Left forelimb (tissue), 1 donor: ENCODE measurements at places on chromosomes 2 and 18.

DNA sequence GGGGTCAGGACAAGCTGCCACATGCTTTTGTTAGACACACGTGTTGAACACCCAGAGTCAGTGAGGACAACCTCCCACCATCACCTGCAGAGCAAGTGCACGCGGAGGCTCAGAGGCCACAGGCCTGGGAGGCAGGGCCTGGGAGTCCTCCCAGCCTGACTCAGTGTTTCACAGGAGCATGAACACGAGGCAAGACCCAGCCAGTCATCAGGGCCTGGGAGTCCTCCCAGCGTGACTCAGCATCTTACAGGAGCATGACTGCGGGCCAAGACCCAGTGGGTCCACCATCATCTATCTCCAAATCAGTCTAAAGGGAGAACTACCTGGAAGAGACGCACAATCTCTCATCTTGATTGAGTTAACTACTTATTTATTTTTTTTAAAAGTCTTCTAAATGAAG is 112.6 kb upstream of the PXDN start:
- no peak for DNase-seq

DNA sequence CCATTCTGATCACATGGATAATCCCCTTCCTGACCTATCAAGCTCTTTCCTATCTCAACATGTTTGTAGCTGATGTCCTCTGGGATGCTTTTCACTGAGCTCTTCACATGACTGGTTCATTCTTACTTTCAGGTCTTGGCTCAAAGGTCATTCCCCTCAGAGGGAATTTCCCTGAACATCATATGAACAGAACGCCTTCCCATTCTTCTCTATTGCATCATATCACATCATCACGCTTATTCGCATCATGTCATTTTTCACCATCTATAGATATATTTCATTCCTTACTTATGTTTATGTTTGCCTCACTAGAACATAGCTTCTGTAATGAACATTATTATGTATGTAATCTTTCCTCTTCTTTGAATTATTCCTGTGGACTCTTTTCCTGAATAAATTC is 178.9 kb upstream of the APCDD1 start:
- no peak for DNase-seq

- no peak for DNase-seq
Measured at GRCh38 chr18:60568220-60568619, 195.6 kb upstream of the MC4R start.

GRCh38 chr18:13379062-13379865 is 160.7 kb downstream of the LDLRAD4 start:
- peak; percentile 44 for DNase-seq

DNA sequence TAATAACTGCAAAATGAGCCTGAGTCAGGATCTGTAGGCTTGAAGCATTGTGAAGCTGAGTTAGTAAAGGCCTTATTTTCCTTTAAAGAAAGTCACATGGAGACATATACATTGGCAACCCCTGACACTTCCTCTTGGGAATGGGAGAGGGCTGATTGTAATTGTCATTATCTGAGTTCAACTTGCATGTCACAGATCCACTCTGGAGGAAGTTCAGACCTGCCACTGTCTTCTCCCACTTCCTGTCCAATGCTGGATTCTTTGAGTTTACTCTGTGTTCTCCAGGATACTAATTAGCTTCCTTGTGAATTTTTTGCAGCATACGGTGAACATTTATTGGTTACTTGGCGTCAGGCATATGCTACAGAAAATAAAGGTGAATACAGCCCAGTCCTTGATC is 34.1 kb downstream of the SMARCAL1 start:
- DNase-seq = no peak

- no peak for DNase-seq
Measured at GRCh38 chr2:70668911-70669310, 99.1 kb downstream of the ADD2 start.

DNA sequence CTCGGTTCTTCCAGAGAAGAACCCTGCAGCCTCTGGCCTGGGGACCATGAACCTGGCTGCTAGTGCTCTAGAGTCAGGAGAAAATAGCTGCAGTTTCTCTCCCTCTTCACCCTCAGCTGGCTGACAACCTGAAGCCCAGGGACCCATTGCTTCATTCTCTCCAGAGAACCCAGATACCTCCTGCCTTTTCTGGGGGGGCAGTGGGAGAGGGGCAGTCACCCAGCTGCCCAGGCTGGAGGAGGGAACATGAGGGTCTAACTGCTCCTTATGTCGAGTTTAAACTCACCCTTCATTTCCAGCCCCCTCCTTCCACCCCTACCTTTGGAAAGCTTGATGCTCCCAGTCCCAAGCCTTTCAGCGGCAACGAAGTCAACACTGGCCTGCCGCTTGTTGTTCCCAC is 7.6 kb upstream of the ZFAND2B start:
- no peak for DNase-seq

GRCh38 chr18:3217948-3218647 is 1.7 kb downstream of the MYOM1 start:
- no peak for DNase-seq

- DNase-seq = no peak
Measured at GRCh38 chr2:201642086-201642578, 1.2 kb downstream of the TMEM237 start.

GRCh38 chr18:25132786-25133496 is 219.0 kb downstream of the ZNF521 start:
- DNase-seq = no peak

GRCh38 chr2:1881502-1881901 is 137.2 kb upstream of the PXDN start:
- DNase-seq = no peak

DNA sequence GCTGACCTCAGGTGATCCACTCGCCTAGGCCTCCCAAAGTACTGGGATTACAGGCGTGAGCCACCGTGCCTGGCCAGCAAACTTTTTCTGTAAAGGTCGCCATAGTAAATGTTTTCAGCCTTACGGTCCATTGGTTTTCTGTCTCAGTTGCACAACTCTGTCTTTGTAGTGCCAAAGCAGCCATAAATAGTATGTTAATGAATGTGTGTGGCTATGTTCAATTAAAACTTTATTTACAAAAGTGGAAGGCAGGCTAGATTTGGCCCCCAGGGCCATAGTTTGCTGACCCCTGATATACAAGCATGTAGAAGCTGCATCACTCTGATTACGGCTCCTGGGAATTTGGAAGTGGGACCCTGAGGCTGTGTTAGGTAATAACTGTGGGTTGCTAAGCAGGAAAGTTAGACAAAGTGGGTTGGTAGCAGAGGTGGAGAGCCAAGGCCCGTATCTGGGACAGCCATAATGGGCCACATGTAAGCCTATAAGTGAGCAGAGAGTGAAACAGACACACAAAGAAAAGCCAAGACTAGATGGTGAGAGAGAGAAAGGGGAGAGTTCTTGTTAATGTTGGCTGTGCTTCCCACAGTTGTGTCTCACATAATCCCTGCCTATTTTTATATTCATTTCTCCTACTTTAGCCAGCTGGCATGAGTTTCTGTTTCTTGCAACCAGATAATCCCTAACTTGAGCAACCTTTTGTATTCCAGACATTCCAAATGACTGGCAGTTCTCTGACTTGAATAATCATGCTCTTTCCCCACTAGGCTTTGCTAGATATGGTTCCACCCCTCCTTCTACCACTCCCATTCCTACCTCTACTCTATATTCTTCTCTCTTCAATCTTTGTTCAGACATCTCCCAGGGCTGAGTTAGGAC is 223.3 kb upstream of the STON1 start:
- DNase-seq = no peak

DNA sequence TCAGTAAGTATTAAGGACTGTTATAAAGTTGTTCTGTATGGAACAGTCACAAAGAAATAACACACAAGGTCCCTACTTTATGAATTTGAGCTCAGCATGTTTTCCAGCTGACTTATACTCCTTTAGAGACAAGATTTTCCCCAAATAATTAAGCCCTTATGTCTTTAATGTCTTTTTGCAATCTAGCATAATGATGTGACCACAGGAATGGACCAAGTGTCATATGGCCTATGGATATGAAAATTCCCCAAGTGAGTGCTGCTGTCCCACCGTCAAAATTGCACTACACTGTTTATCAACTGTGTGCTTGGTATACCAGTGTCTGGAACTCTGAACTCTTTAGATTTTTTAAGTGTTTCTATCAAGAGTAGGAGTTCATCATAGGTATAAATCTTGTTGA is 369.6 kb downstream of the PID1 start:
- DNase-seq = no peak
